Epithelial cell of alveolus of lung (primary cell): ENCODE measurements at places on chromosomes 3 and 15. TPM values are rescaled to one million over a fixed set of nuclear protein-coding genes. Genes with fewer than 3 reads are reported as not detected.

Gene CCDC9B
- total RNA-seq: 2.3 and 3.0 TPM in 2 replicates

Gene TRIM71
- under 0.01 TPM in 1 of 2 replicates, not detected in the other for total RNA-seq

Gene SERINC4
- not detected in 2 replicates for total RNA-seq

Gene KIF15
- 4.9 and 7.6 TPM in 2 replicates for total RNA-seq

Gene RBM5
- total RNA-seq: 34.4 and 89.8 TPM in 2 replicates

Gene SERPINI2
- not detected in 2 replicates for total RNA-seq

Gene RNU5B-1
- not detected in 2 replicates for total RNA-seq

Gene C2CD4A
- total RNA-seq: not detected in 2 replicates

Gene PLA1A
- total RNA-seq: not detected in 2 replicates

Gene EPB42
- total RNA-seq: not detected in 2 replicates

Gene MB21D2
- total RNA-seq: 5.1 and 23.3 TPM in 2 replicates

Gene ZIC1
- total RNA-seq: 0.08 TPM in 1 of 2 replicates, not detected in the other

Gene DPH6
- total RNA-seq: 5.5 and 8.3 TPM in 2 replicates

Gene CFAP100
- total RNA-seq: not detected in 2 replicates

Gene GPR149
- not detected in 2 replicates for total RNA-seq

Gene CFAP20DC
- 0.64 and 2.8 TPM in 2 replicates for total RNA-seq

Gene SATB1
- total RNA-seq: 3.7 and 37.4 TPM in 2 replicates

Gene WDR93
- total RNA-seq: under 0.01 and 0.16 TPM in 2 replicates

Gene ZNF662
- total RNA-seq: 1.3 and 3.0 TPM in 2 replicates

Gene MAGI1
- 5.8 and 6.4 TPM in 2 replicates for total RNA-seq

Gene ATP2B2
- not detected in 2 replicates for total RNA-seq

Gene GOLGA8T
- not detected in 2 replicates for total RNA-seq

Gene LYZL4
- not detected in 2 replicates for total RNA-seq

Gene CAV3
- not detected in 2 replicates for total RNA-seq

Gene TRPM7
- 12.3 and 27.5 TPM in 2 replicates for total RNA-seq

Gene GOLGA8H
- total RNA-seq: not detected in 2 replicates
